ENCODE measurements at places on chromosomes 4 and X.
A peak's percentile ranks its signal among the peaks of the same experiment; 100 is the strongest.

- DNase-seq: no peak
Measured at GRCh38 chrX:118594697-118595420, 99.2 kb downstream of the DOCK11 start.

DNA sequence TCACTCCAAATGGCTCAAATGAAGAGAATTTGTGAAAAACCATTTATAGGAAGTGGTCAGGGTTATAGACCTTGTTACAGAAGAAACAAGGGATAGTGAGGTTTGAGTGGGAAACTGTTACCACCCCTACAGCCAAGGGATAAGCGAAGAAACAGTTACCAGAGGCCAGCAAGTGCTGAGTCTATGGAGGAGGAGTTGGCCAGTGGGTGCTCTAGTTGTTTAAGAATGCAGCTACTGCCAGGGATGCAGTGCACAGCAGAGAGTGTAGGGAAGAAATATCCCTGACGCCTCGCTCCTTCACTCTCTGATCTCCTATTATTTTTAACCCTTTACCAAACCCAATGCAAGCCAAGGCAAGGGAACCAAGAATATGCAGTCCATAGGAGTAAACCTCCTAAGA, 15.2 kb upstream of the SYTL4 start:
- DNase-seq: no peak

GRCh38 chr4:138452826-138453225, 210.7 kb upstream of the SLC7A11 start:
- no peak for DNase-seq

DNA sequence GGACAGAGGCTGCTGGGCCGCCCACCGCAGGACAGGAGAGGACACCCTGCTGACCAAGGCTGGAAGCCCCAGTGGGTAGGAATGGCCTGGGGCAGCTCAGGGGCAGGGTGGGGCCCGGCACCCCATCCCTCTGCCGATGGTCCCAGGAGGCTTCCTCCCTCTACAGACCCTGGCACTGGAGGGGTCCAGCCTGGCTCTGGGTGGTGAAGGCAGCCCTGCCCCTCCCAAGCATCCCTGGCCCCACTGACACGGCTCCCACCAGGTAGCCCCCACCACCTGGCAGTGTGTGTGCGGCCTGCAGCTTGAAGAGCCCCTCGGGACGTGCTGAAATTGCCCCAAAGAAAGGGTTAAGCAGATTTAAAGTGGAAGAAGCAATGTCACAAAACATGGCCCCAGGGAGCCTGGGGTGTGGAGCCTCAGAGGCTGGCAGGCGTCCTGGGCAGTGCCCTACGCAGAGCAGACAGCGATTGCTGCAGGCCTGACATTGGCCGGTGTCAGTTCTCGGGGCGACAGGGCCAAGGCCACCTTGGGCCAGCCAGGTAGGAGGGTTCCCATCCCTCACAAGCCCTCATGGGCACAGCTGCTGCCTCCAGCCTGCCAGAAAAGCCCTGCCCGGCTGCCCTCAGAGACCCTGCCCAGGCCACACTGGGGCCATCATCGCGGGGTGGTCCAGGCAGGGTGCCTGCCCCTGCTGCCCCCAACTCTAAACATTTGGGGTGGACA, 80.5 kb downstream of the FAM53A start:
- no peak for DNase-seq

- DNase-seq: no peak
Measured at GRCh38 chrX:100328351-100328750, 81.7 kb downstream of the PCDH19 start.

- no peak for DNase-seq
Measured at GRCh38 chr4:42579903-42580302, 77.0 kb downstream of the ATP8A1 start.

GRCh38 chr4:53793096-53793495, 201.8 kb upstream of the LNX1 start:
- no peak for DNase-seq

- no peak for DNase-seq
Measured at GRCh38 chrX:125289209-125289608, 30.5 kb upstream of the TEX13C start.

GRCh38 chrX:41512394-41512793, 65.3 kb downstream of the NYX start:
- DNase-seq: no peak

DNA sequence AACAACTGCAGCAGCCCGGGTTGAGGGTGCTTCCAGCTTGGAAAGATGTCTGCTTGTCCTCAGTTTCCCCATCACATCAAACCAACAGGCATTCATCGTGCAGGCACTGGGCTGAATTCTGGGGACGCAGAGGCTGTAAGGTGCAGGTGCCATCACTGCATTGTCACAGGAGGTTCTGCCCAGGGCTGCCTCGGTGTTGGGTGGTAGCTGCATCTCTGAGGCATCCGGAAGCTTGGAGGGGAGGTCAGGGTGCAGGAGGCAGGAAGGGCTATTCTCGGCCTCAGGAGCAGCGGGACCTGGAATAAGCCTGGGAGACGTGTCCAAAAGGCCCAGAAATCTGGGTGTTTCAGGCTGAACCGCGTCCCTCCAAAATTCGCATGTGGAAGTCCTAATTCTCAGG, 134.6 kb downstream of the HMX1 start:
- DNase-seq: no peak

GRCh38 chr4:151091047-151091446, 8.4 kb upstream of the RPS3A start:
- DNase-seq: no peak

DNA sequence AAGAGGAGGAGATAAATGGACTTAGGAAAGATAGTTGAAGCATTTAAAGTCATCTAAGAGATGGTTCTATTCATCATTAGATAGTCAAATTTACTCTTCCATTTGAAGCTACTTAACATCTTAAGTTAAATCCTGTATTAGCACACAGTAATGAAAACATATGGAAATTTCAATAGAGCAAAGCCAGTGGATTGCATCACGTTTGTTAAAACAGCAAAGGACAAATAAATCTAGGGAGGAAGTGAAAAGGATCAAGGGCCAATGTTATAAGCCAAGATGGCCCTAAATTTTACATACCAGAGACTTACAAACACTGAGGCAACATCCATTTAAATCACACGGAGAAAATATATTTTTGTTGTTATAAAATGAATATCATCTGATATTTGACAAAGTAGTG, 602.8 kb downstream of the INPP4B start:
- no peak for DNase-seq

GRCh38 chrX:54885740-54886139, 34.9 kb upstream of the TRO start:
- no peak for DNase-seq

DNA sequence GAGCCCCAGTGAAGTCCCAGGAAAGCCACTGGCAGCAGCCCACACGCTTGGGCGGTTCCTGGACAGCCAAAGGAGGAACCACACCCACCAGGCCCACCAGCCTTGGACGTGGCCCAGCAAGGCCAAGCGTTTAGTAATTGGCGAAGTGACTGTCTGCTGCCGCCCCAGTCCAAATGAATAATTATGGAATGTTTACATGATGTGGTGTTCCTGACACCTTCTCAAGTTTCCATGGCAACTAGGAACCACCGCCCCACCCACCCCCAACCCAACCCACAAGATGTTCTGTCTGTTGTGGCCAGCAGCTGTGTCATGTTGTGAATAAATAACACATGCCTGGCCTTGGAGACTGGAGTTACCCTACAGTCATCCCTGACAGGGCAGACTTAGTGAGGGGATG, 22.3 kb downstream of the APLN start:
- no peak for DNase-seq

- DNase-seq: no peak
Measured at GRCh38 chr4:116489739-116490138, 595.6 kb downstream of the TRAM1L1 start.

DNA sequence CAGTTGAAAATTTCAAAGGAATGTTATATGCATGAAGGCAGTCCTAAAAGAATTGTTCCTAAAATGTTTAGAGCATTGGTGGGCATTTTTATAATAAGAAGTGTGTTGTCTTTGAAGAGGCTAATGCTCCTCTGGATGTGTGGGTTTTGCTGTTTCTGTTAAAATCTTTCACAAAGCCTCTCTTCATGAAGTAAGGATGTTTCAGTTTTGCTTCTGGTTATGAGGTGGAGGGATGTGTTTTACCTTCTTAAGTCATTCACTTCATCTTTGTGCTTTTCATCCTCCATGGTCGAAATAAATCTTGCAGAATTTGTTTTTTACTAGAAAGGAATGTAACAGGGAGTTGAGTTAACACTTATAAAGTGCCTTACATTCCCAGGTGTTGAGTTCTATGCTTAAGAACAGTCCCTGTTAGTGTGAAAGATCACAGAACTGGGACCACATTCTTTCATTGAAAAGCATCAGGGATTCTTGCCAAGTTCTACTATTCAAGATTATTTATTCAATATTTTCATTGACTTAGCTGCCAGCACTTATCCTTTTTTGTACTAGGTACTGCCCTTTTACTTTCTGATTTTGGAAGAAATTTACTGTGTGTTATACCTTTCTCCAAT, 21.1 kb downstream of the FHIP1A start:
- DNase-seq: no peak

GRCh38 chr4:101104312-101105052, 242.8 kb downstream of the PPP3CA start:
- DNase-seq: no peak

DNA sequence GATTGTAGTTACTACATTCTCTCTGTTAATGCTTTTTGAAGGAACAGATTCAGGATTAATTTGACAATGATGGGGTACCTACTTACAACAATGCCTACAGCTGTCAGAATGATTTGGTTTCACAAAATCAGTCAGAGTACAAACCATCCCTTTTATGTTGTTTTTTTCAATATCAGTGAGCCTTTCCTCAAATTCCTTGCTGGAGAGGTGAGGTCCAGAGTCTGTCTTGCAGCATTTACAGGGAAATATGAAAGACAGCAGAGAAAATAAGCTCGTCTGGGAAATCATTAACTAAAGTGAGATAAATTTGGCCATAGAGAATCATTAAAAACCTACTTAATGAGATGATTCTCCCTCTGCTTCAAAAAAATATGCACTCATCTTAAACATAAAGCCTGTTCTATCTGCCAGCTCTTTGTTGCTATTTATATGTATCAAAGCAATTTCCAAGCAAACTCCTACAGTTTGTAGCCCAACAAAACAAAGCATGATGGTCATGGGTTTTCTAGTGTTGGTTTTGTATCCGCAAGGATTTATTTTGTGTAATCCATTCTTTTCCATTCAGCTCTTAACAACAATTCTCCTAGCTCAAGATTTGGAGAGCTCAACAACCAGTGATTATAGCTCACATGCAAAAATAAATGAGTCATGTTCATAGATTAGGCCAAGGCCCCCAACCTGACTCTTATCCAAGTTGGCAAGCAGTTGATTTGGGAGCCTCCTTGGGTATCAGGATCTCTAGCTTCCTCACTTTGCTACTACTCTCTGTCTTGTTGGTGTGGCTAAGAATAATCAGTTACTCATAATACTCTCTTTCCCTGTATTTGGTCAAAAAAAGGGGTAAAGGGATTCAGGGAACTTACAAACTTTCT, 222.6 kb downstream of the ENOX2 start:
- DNase-seq: no peak

DNA sequence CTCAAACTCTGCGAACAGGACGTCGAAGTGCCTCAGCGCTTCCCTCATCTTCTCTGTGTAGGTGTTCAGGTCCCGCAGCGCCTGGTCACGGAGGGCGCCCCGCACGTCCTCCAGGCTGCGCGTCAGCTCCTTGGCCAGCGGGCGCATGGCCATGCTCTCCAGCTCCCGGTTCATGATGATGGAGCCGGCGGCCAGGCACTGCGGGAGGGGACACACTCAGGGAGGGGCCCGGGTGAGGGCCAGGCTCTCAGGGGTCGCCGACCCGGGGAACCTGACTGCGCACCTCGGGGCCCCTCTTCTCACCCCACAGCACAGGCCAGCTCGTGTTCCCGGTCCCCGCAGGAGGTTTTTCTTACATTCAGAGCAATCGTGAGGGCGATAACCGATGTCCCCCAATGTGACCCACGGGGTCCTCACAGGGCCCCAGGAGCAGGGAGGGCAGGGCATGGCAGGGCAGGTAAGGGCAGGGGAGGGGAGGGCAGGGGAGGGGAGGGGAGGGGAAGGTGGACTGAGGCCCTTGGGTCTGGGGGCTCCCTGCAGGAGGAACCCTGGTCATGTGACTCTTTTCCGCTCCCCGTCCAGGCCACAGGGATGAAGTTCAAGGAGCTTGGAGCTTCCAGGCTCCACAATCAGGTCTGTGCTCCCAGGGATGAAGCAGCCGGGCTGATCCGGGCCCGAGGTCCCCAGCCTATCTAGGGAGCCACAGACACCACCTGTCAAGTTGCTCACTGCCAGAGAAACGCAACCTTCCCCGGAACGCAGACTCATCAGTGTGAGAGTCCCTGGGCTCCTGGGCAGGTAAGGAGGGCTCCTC, 77.8 kb upstream of the MXD4 start:
- peak; percentile 47 for DNase-seq

DNA sequence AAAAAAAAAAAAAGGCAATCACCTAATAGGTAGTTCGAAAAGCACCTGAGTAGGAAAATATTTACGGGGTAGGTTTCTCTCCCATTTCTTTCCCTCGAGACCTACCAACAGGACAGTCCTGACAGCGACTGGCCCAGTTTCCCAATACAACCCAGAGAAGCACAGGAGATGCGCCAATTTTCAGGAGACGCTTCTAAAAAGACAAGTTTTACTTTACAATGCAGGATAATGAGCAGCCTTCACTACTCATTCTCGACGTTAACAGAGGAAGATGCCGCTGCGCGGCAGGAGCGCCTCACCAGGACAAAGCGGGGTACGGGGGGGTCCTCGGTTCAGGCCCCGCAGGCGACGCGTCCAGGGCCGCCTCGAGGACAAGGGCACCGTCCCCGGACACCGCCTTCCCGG, 708 bp downstream of the BCLAF3 start:
- DNase-seq: no peak

DNA sequence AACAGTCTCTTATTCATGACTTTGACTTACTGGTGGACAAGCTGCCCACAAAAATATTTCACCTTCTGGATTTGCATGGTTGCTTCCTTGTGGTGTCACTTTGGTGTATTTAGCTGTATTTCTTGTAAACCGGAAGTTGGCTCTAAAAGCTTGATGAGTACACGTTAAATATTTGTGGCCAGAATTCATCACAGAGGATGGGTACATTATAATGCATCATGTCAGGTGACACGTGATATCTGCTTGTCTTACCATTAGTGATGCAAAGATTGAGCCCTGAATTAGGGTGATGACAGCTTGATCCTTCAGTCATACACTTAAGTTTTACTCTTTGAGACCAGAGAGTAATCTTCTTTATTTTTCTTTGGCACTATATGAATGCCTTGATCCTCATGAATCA, 188.3 kb upstream of the RPS6KA3 start:
- no peak for DNase-seq

GRCh38 chrX:113906168-113906567, 677.7 kb upstream of the HTR2C start:
- DNase-seq: no peak

- DNase-seq: no peak
Measured at GRCh38 chr4:793093-793861, 32.7 kb downstream of the CPLX1 start.

GRCh38 chrX:148556498-148556897, 56.1 kb downstream of the AFF2 start:
- DNase-seq: no peak

- no peak for DNase-seq
Measured at GRCh38 chr4:2931512-2932301, 31.5 kb downstream of the NOP14 start.

- no peak for DNase-seq
Measured at GRCh38 chrX:132491191-132491590, 2.4 kb upstream of the MBNL3 start.

- peak; percentile 93 for DNase-seq
Measured at GRCh38 chrX:1391370-1391706, 575 bp downstream of the SLC25A6 start.

Measured in vagina (tissue), 2 donors.